K562 (cell line): ENCODE measurements at places on chromosomes 6 and 20. TPM values are rescaled to one million over a fixed set of nuclear protein-coding genes. Genes with fewer than 3 reads are reported as not detected.

Gene BPIFB4
- not detected in 2 replicates for total RNA-seq

Gene MUCL3
- total RNA-seq, result not detected in 2 replicates

Gene IL17F
- total RNA-seq, result not detected in 2 replicates

Gene VSTM2L
- total RNA-seq, result not detected in 2 replicates

Gene LHFPL5
- not detected in 2 replicates for total RNA-seq

Gene DCDC2
- total RNA-seq, result 0.04 TPM in 1 of 2 replicates, not detected in the other

Gene XKR7
- 0.02 TPM in 1 of 2 replicates, not detected in the other for total RNA-seq

Gene SLPI
- total RNA-seq, result 0.67 and 0.78 TPM in 2 replicates

Gene MATN4
- 0.13 TPM in 1 of 2 replicates, not detected in the other for total RNA-seq

Gene CGAS
- 0.04 and 0.11 TPM in 2 replicates for total RNA-seq

Gene CRIP3
- 0.82 and 0.89 TPM in 2 replicates for total RNA-seq

Gene TEAD3
- total RNA-seq, result 12.6 and 13.2 TPM in 2 replicates

Gene XPO5
- total RNA-seq, result 170 and 180 TPM in 2 replicates

Gene LATS1
- 33.2 and 36.3 TPM in 2 replicates for total RNA-seq

Gene ANKRD66
- not detected in 2 replicates for total RNA-seq

Gene GSTA3
- total RNA-seq, result not detected in 2 replicates

Gene B3GAT2
- not detected in 2 replicates for total RNA-seq

Gene GPR6
- total RNA-seq, result not detected in 2 replicates

Gene PGC
- total RNA-seq, result 0.40 and 0.81 TPM in 2 replicates

Gene BPI
- total RNA-seq, result not detected in 2 replicates

Gene TTK
- 37.7 and 38.3 TPM in 2 replicates for total RNA-seq

Gene FOXQ1
- not detected in 2 replicates for total RNA-seq

Gene TMEM74B
- 18.3 and 18.5 TPM in 2 replicates for total RNA-seq

Gene CLDN20
- not detected in 2 replicates for total RNA-seq

Gene ZC2HC1B
- not detected in 2 replicates for total RNA-seq

Gene LCA5
- total RNA-seq, result 2.2 TPM in 2 replicates

Gene CLPSL2
- total RNA-seq, result not detected in 2 replicates

Gene BCAS1
- 0.93 and 1.0 TPM in 2 replicates for total RNA-seq

Gene C20orf204
- total RNA-seq, result 0.67 and 1.1 TPM in 2 replicates

Gene SLC22A7
- not detected in 2 replicates for total RNA-seq

Gene RREB1
- 64.2 and 65.7 TPM in 2 replicates for total RNA-seq

Gene PKIG
- total RNA-seq, result 4.7 and 5.1 TPM in 2 replicates

Gene KIAA1755
- not detected in 2 replicates for total RNA-seq

Gene RAB44
- not detected in 2 replicates for total RNA-seq

Gene ADGRF1
- total RNA-seq, result 0.22 TPM in 1 of 2 replicates, not detected in the other

Gene ZNF341
- 2.6 and 2.8 TPM in 2 replicates for total RNA-seq

Gene GJA10
- not detected in 2 replicates for total RNA-seq

Gene ZNF391
- 5.7 and 5.8 TPM in 2 replicates for total RNA-seq

Gene GABRR1
- total RNA-seq, result not detected in 2 replicates

Gene VIP
- total RNA-seq, result not detected in 2 replicates

Gene OPN5
- total RNA-seq, result not detected in 2 replicates

Gene TNNC2
- total RNA-seq, result not detected in 2 replicates

Gene HEY2
- 0.07 TPM in 1 of 2 replicates, not detected in the other for total RNA-seq

Gene MEI4
- not detected in 2 replicates for total RNA-seq
